ENCODE measurements at places on chromosomes 1 and 21. TPM values are rescaled to one million over a fixed set of nuclear protein-coding genes. Genes with fewer than 3 reads are reported as not detected.

LRRC39 gene
- total RNA-seq = 0.68 TPM

RORC gene
- total RNA-seq = 0.76 TPM

FNDC5 gene
- not detected for total RNA-seq

LY9 gene
- 76.3 TPM for total RNA-seq

GOLT1A gene
- total RNA-seq = not detected

DEPDC1 gene
- 16.5 TPM for total RNA-seq

NPL gene
- total RNA-seq = 2.4 TPM

OR2L5 gene
- not detected for total RNA-seq

EPHB2 gene
- not detected for total RNA-seq

DIO1 gene
- total RNA-seq = not detected

MYCL gene
- total RNA-seq = 0.10 TPM

TRIM33 gene
- total RNA-seq = 39.5 TPM

SH2D5 gene
- total RNA-seq = not detected

UTS2 gene
- total RNA-seq = not detected

DHX9 gene
- 174 TPM for total RNA-seq

ABCA4 gene
- total RNA-seq = not detected

GPX7 gene
- total RNA-seq = 27.9 TPM

LRRC7 gene
- not detected for total RNA-seq

KRTAP21-1 gene
- total RNA-seq = not detected

TFAP2E gene
- 0.58 TPM for total RNA-seq

RAB42 gene
- not detected for total RNA-seq
